ENCODE measurements at places on chromosomes 2 and 18.

DNA sequence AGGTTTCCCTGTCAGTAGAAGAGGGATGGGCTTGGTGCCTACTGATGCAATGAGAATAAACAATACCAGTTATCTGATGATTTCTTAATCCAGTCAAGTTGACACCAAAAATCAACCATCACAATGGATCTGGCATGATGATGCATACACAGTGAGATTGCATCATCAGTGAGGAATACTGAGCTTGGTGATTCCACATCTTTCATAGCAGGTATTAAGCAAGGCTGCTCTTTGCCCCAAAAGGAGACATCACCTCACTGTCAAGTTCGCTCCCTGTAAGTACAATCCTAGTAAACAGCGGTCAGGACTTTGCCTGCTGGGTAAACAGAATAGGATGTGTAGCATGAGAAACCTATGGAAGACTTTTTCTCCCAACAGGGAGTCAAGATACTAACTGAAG, 282.7 kb upstream of the CDH2 start:
- no peak for DNase-seq

DNA sequence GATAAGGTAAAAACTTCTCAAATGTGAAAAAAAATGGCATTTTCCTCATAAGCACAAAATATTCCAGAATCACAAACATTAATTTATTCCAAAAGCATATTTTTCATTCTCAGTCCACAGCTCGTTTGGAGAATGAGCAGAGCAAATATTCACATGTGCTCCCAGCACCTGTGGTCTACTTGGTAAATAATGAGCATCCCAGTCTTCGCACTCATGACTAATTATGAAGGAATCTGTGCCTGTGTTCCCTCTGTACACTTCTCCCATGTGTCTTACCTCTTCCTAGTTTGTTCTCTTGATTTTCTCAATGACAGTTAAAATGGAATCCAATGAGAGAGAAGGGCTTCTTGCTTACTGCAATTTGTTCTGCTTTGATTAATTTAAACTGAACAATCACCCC, 671.0 kb upstream of the SOX11 start:
- DNase-seq, result no peak

DNA sequence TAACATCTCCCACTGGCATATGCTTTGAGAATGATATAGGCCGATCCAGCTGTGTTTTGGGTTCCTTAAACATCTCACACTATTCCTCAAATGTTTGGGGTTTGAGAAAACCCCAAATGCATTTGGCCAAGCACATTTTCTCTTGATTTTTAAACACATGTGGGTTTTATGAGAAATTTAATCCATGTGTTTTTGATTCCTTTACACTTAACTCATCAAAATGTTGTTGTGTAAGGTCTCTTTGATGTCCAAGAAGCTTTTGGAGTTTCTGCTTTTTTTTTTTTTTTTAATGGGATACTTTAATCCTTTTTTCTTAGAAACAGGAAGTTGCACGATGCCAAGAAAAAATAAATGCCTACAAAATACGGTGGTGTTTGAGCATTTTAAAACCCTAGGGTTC, 339.8 kb upstream of the TCF4 start:
- DNase-seq, result no peak

DNA sequence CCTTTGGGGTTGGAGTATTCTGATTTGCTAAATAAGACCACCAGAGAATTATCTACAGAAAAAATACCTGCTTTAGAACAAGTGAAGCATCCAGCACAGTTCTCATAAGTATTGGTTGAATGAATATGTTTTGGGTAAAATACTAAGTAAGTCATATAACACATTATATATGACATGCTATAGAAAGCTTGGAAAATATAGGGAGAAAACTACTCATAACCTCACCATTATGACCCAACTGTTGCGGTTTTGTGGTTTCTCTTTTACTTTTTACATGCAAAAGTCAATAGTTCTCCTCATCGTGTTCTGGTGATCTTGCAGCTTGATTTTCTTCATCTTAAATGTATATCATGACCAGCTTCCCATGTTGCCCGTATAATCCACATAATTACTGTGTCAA, 66.2 kb downstream of the DIPK1C start:
- no peak for DNase-seq

GRCh38 chr2:120988700-120989511, 253.2 kb downstream of the GLI2 start:
- DNase-seq, result no peak

- no peak for DNase-seq
Measured at GRCh38 chr2:65729246-65729645, 296.8 kb upstream of the SPRED2 start.

DNA sequence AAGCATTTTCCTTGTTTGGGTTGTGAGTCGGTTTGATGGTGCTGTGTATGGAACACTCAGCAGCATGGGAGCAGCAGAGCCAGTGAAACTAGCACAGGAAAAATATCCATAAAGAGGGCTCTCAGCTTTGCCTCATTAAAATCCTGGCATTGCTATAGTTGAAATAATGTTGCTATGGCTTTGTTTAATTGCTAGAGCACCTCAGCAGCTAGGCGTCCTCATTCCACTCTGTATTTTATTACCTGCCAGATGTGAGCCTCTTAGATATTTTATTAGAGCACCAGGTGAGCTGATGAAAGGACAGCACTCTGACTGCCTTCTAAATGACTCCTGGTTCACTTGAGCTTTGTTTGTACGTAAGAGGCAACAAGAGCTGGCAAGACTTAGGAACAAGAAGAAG, 232.4 kb downstream of the MTX2 start:
- no peak for DNase-seq

GRCh38 chr2:28525481-28525880, 29.6 kb downstream of the PLB1 start:
- DNase-seq, result no peak

DNA sequence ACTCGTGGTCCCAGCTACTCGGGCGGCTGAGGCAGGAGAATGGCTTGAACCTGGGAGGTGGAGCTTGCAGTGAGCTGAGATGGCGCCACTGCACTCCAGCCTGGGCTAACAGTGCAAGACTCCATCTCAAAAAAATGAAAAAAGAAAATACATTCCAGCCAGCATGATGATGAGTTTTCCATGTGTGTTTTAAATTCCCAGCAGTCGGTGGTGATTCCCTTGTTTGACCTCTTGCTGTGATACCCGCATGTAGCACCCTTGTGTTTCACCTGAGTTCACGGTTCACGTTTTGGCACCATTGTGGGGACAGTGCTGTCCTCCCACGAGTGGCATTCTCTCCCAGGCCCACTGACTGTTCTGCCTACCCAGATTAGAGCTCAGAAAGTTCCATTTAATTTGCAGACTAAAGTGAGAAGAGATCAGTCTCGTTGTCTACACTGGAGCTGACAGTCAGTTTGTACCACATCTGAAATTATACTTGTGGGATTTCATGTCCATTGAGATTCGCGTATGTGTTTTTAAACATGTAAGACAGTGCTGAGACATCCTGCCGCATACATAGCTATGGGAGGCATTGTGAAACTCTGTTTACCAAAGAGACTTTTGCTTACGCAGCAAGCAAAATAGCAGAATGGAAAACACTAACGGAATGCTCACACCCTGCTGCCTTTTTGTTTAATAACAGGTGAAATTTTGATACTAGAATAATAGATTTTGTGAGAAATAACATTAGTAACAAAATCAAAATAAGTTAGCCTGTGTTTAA, 157.1 kb downstream of the GBX2 start:
- no peak for DNase-seq

- DNase-seq, result no peak
Measured at GRCh38 chr2:98815795-98816194, 84.9 kb upstream of the MGAT4A start.

GRCh38 chr18:13885009-13885408, 30.3 kb downstream of the MC2R start:
- DNase-seq, result no peak

- DNase-seq, result peak; percentile 31
Measured at GRCh38 chr18:36672437-36673344, 156.1 kb downstream of the TPGS2 start.

DNA sequence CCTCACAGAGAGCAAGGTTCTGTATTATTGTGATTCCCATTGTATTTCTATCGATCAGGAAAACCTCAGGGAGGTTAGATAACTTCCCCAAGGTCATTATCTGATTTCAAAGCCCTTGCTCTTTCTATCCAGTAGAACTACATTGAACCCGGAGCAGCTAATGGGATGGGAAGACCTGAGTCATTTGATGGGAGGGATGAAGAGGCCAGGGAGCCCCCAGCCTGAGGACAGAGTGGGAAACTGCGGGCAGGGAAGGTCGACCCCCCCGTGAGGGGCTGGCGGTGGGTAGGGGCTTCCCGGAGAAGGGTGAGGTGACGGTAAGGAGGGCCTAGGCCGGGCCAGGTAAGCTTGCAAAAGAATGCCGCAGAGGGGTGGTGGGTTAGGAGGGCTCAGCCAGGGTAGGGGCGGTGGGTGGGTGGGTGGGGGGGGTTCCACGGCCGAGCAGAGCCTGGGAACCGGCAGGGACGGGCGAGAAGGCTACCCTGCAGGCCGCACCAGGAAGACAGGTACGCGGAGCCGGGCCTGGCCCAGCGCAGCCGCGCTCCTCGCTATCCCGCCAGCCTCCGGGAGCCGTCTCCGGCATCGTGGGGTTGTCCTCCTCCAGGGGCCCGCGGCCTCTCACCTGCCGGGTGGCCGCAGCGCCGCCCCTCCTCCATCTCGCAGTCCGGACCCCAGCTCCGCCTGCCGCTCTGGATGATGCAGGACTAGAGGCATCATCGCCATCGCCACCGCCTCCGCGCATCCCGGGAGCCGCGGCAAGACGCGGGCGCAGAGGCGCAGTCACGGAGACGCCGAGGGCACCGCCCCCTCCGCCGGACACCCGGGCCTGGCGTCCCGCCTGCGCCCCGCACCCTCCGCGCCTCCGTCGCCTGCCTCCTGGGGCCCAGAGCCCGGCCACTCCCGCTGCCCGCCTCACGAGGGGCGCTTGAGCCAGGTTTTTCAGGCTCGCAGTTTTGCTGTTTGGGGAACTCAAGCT, at the start of gene GPR75:
GPR75 (minus strand) TSS at position 762 of the 976 bp plus-strand sequence. CDS start 5,211 bp downstream, outside the sequence.
- DNase-seq, result peak; percentile 61

DNA sequence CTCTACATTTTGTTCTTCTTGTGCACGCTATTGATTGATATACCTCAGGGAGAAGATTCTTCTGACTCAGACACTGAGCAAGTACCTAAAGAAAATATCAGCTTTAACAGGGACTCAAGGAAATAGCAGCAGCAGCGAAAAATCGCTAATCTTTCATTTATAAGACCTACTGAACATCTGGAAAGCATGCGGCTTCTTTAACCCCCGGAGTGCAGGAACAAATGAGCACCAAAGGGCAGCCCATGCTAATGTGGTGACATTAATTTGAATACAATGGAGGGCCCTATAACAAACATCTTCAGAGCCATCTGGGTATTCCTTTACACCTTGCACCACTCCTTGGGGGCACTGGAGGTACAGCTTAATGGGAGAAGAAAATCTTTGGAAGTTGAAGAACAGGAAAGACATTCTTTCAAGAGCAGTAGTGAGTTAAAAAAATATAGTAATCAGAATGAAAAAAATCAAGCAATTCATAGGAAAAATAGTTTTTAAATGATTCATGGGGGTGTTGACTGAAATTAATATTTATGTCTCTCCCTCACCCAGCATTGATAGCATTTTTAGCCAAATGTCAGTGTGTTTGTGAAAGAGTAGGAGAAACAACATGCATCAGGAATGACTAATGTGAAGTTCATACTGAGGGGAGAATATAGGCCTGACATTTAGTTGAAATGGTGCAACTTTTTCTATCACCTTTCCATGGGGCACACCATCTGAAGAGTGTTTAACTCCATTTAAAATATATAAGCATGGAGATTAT, 281.7 kb downstream of the HRH4 start:
- no peak for DNase-seq

GRCh38 chr2:3572620-3573019, 2.4 kb upstream of the RPS7 start:
- DNase-seq, result no peak

DNA sequence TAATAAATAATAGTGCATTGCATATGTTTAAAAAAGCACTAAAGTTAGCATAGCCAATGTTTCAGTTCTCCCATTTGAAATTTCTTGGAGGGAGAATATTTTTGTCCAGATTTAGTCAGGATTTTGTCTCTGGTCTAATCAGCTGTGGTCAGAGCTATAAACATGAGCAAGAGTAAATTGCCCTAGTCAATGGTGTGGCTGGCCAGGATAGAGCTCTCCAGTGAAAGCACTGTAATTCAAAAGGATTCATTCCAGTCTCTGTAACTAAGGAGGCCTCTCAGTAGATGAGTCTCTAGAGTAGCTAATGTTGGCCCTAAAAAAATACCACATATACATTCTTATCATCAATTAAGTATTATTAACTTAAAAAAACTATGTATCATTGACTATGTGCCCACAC, 241.6 kb downstream of the CDCA7 start:
- DNase-seq, result no peak

- no peak for DNase-seq
Measured at GRCh38 chr2:150643114-150643725, 155.8 kb upstream of the RND3 start.

GRCh38 chr18:54267701-54268100, 1.6 kb upstream of the POLI start:
- DNase-seq, result no peak

GRCh38 chr2:219314804-219315468, 5.7 kb upstream of the PTPRN start:
- no peak for DNase-seq

DNA sequence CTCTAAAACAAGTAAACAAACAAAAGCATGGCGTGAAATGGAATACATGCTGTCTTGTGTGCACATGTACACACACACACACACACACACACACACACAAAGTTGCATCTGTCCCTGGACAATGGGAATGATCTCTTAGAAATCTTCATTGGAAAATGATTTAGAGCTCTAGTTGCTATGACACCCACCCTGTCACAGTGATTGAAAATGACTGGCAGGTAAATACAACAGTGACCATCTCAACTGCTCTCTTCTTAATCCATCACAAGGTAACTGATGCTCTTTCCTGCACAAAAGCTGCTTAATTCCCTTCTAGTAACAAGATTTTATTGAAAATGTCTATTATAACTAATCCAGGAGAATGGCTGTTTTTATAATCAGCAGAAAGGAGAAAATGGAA, 1011.7 kb upstream of the GYPC start:
- DNase-seq, result no peak

DNA sequence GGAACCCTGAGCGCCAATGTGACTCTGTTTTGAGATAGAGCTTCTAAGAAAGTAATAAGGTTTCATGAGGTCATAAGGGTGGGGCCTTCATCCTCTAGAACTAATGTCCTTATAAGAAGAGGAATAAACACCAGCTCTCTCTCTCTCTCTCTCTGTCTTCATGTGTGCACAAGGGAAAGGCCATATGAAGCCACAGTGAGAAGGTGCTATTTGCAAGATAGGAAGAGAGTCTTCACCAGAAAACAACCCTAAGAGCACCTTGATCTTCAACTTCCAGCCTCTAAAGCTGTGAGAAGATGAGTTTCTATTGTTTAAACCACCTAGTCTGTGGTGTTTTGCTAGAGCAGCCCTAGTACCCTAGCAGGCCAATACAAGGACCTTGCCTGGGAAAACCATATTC, 55.8 kb downstream of the DOCK10 start:
- DNase-seq, result no peak

Data from left ventricle myocardium superior (tissue), 1 donor.